ENCODE measurements at places on chromosomes 3 and 15.

- DNase-seq, result peak; percentile 20
Observed at GRCh38 chr3:170563712-170564423, 22.0 kb downstream of the SLC7A14 start.

- no peak for DNase-seq
Observed at GRCh38 chr15:47866446-47866845, 149.1 kb downstream of the SEMA6D start.

DNA sequence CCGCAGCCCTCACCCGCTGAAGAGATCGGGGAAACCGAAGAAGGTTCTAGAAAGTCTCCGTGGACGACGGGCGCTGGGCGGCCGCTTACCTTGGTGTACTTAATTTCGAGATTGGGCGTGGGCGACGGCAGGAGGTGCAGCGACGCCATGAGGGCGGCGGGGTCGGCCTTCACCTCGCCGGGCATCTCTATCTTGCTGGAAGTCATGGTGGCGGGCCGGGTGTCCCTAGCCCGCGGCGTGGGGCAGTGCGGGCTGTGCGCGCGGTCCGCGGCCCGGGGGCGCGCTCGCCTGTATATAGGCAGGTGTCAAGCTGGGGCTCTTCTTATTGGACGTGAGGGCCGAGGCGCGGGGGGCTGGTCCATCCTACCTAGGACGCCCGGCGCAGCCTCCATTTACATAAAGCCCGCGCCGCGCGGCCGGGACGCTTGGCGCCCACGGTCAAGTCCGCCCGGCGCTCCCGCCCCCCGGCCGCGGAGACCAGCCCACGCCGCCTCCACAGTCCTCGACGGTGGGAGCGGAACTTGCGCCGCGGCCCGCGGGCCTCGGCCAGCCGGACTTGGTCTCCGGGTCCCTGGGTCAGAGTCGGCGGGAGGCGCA lies at the start of gene ALDH1A2:
ALDH1A2 (minus strand) TSS at position 267 of the 597 bp plus-strand sequence; CDS start at position 206, 61 bp downstream.
- no peak for DNase-seq

DNA sequence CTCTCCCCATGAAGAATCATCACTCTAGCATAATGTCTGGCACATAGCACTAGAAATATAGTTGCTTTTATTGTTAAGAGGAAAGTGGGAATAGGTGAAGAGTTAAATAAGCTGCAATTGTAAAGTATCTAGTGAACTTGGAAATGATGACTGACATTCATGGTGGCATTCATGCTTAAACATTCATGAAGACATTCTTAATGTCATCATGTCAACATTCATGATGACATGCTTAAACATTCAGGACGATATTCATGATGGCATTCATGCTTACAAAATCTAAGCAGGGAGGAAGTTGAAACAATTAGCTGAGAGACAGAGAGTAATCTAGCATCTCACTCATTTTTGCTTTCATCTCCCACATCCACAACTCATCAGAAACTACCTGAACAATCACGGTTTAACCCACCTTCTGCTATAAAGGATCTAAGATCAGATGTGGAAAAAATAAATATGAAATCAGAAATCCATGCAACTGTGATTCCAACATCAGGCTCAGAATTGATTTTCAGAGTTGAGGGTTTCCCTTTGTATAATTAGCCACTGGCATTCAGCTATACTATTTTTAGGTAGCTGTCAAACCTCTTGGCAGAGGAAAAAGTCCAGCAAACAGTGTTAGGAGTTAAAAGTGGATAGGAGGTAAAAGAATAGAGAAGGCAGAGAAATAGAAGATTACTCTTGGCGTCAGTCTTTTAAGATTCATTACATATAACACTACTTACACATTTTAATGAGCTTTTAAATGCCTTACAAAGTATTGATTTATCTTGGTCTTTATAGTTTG lies 3.5 kb downstream of the DRD3 start:
- no peak for DNase-seq

Data from T47D (cell line).